MM.1S (cell line): ENCODE measurements at places on chromosomes 2 and 18.

DNA sequence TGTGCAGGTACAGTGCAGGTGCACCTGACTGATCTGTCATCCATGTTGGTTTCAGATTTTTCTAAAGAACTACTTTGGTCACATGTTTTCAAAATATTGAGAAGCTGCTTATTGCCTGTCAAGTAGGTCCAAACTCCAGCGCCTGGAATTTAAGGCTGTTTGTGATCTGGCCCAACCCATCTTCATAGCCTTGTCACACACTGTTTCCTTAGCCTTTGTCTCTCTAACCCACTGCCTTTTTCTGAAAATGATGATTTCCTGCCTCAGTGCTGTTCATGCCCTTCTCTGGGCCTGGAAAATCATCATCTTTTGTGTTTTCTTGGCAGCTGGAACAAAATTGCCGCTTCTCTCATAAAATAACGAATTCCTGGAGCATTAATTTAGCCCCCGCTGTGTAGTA is 7.2 kb downstream of the LIMS1 start:
- no peaks in the 10 kb centered on the region for H3K27me3 ChIP-seq
- peak overlapping the region; percentile 15; the same call in 1 of the 2 replicates for H3K27ac ChIP-seq

GRCh38 chr2:105791229-105791628 is 46.5 kb downstream of the NCK2 start:
- no peaks in the 10 kb centered on the region for H3K27me3 ChIP-seq
- DNase-seq, result no peak
- H3K36me3 ChIP-seq, result no peaks in the 10 kb centered on the region
- H3K4me3 ChIP-seq, result no peak overlapping the region

DNA sequence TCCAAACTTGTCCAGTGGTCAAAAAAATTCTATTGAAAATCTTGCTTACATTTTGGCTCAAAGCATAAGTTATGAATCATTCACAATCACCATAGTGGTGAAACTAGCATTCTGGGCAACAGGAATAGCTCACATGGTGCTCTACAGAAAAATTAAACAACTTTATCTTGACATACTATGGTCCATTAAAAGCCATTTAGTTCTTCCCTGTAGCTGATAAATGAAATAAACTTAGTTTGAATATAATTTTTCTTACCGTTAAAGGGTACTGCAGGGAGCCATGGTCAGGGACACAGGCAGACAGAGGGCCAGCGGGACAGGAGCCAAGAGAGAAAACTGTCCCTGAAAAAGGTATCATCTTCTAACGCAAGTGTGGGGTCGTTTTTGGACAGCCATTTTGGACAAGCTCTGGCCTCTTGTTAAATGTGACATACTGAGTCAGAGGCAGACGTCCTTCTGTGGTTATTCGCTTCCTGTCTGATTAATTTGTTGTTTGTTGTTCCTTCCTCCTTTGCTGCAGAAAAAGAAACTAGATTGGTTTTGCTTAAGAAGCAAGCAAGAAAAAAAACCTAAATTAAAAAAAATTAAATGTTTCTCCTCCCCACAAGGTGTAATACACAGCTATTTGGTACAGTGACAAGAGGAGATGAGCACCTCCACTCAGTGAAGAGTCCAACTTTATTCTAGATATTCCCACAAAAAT is at the start of gene WIPF1:
Gene WIPF1, minus strand, starts transcription at position 460 of the 703 bp plus-strand sequence. CDS start 12,231 bp downstream, outside the sequence.
- peaks cover 33% of the 10 kb centered on the region for H3K4me1 ChIP-seq
- H3K27me3 ChIP-seq, result no peaks in the 10 kb centered on the region
- peak within 1 kb of the TSS; percentile 96 for H3K27ac ChIP-seq
- no peaks in the 10 kb centered on the region for H3K36me3 ChIP-seq

GRCh38 chr2:176518823-176519222 is 249.6 kb downstream of the MTX2 start:
- no peaks in the 10 kb centered on the region for H3K36me3 ChIP-seq
- no peak overlapping the region for H3K27ac ChIP-seq
- H3K4me1 ChIP-seq, result no peaks in the 10 kb centered on the region
- H3K4me3 ChIP-seq, result no peak overlapping the region
- no peak for DNase-seq

DNA sequence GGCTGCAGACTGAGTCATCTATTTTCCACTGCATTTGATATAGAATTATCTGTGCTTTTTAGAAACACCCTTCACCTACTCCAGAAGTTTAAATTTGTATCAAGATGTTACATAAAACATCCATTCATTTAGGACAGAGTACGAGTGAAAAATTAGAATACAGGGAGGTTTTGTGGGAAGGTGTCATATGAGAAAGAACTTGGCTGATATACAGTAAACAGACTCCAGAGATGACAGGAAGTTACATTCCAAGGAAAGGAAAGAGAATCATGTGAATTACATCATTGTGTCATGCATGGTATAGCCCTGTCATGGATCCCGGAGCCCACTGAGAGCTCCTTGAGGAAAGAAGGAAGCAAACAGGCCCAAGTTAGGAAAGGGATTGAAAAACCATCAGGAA is 341.5 kb upstream of the PKDCC start:
- no peaks in the 10 kb centered on the region for H3K27me3 ChIP-seq
- DNase-seq, result no peak
- H3K4me1 ChIP-seq, result no peaks in the 10 kb centered on the region
- no peak overlapping the region for H3K27ac ChIP-seq
- H3K36me3 ChIP-seq, result no peaks in the 10 kb centered on the region

DNA sequence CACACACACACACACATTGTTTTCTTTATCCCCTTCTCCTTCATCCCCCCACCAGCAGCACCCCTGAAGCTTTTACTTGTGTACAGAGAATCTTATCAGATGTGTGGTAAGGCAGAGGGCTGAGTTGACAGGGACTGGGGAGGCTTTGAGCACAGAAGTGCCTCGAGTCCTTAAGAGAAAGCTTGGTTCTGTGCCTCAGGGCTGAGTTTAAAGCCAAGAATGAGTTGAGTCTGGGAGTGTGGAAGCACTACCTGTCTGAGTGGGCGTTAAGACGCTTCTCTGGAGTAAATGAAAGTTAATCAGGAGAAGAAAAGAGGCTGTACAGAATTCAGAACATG is 2.7 kb downstream of the ID2 start:
- no peaks in the 10 kb centered on the region for H3K27me3 ChIP-seq
- peaks cover 10% of the 10 kb centered on the region; the same call in 1 of the 2 replicates for H3K4me1 ChIP-seq
- no peaks in the 10 kb centered on the region for H3K36me3 ChIP-seq
- peak overlapping the region; percentile 55; the same call in 1 of the 2 replicates for H3K4me3 ChIP-seq

DNA sequence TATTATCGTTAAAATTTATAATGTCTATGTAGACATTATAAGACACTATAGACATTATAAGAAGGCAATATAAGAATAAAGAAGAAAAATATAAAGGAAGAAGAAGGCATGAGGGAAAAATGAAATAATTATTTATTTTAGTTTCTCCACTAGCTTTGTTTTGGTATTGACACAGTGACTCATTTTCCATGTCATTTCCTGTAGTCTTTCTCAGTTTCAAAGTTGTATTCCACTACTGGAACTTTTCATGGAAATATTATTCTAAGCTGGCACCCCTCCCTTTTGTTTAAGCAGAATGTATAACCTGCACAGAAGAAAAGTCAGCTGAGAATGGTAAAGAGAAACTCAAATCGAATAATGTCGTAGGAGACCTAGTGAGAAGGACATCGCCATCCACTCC is 234.2 kb upstream of the NETO1 start:
- no peaks in the 10 kb centered on the region for H3K4me1 ChIP-seq
- no peak for DNase-seq
- H3K36me3 ChIP-seq, result no peaks in the 10 kb centered on the region
- H3K4me3 ChIP-seq, result no peak overlapping the region
